ENCODE measurements at places on chromosomes 5 and 9.

- no peak for DNase-seq
These were observed 34.4 kb downstream of the ZNF366 start for GRCh38 chr5:72472666-72473422.

- no peak for DNase-seq
These were observed 24.4 kb upstream of the C5orf46 start for GRCh38 chr5:147930769-147931168.

DNA sequence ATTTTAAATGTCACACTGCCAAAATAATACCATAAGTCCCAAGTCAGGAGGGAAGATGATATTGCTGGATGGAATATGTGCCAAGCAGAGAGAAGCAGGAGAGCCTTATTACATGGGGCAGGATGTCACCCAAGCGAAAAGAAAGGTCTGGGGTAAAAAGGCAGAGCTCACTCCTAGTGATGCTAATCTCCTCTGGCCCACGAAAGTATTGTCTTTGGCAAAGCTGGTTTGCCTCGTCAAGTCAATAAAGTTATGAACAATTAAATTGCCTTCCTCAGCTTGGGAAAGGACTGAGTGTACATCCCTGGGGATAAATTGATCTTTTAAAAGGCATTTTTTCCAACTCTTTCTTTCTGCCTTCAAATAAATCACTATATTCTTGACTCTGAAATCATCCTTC, 220.6 kb downstream of the DMAC1 start:
- no peak for DNase-seq

DNA sequence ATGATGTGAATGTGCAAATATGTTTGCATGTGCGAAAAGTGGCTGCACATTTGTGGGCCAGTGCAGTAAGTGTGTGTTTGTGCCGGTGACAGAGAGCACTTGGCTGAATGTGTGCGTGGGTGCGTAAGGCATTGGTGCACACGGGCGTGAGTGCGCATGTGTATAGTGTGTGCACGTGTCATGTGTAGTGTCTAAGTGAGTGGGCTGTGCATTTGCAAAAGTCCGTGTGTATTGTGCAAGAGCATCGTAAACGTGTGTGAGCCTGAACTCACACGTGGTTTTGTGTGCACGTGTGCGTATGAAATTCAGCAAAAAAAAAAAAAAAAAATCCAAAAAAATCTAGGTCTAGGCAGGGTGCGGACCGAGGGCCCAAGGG, 6.5 kb upstream of the EBF1 start:
- no peak for DNase-seq

DNA sequence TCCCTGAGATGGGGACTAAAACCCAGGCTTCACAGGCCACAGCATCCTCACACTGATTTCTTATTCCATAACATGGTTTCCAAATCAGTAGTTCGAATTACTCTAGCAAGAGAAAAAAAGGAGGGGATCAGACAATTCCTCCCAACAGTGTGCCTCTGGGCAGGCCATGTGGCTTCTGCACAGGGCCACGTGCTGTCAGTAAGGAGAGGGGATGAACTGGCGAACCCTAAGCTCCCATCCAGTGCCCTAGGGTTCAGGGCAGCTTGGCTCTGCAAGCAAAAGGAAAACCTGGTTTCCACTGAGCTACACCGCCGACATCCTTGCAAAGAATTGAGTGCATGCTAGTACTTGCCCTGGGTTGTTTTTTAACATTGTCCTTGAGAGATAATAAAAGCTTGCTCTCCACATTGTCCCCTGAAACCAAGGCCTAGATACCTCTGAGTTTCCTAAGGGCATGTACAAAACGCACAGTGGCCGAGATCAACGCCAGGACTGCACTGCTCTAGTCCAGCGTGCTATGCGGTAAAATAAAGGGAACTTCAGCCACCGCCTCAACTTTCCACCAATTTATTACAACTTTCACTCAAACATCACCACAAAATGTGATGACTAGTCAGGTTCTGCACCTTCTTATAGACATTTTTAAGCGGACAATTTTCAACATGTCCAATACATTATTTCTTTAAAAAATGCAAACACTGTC, 4.5 kb downstream of the CAMSAP1 start:
- DNase-seq = no peak

DNA sequence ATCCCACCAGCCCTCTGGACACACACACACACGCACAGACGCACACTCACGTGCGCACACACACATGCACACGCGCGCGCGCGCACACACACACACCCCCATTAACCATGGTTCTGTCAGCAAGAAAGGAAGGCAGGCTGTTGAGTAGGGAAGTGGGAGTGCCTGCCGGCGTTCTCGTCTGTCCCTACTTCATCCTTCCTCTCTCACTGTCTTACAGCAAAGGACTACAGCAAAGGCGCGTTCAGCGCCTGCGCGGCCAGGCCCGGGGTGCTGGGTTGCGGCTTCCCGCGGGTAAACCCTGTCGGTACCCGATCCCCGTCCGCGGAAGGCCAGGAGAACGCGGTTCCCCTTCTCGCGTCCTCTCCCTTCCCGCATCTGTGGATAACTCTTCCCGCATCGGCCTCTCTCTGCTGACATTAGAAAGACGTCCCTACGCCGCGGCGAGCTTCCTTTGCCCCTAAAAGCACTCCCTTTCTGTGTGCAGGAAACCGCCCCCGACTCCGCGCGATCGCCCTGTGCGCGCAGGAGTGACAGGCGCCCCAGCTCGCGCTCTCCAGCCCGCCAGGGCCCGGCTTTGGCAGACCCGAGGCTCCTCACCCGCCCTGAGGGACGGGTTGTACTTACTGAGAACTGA, 219.2 kb downstream of the AGTPBP1 start:
- no peak for DNase-seq

- no peak for DNase-seq
These were observed 39.4 kb downstream of the MED27 start for GRCh38 chr9:132040246-132040645.

GRCh38 chr5:122653087-122654017, 121.5 kb upstream of the SNX2 start:
- no peak for DNase-seq

GRCh38 chr5:81230416-81230815, 2.7 kb upstream of the CKMT2 start:
- DNase-seq = no peak

GRCh38 chr5:95285409-95285755, 488 bp upstream of the MCTP1 start:
- DNase-seq = no peak

DNA sequence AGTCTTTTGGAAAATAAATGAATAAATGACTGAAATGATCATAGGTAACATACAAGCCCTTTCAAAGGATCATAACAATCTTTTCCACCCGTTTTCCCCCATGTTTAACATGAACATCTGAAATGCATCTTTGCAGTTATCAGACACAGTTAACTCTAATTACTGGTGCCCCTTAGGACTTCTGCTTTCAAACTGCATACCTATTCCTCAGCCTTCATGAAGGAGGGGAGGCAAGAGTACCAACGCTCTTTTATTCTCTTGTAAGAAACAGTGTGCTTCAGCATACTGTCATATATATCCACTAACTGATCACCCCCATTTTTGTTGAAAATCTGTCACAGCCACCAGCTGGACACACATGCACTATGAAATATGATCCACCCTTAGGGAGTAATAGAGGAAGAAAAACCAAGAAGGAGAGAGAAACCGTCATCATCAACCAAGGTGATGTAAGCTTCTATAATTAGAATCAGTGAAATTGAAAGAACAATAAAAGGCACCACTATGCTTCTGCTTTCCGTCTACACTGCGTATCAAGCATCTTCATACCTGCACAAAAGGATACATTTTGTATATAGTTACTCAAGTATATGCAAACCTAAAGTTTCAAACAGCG, 98.7 kb downstream of the RAPGEF6 start:
- DNase-seq = peak; percentile 65

DNA sequence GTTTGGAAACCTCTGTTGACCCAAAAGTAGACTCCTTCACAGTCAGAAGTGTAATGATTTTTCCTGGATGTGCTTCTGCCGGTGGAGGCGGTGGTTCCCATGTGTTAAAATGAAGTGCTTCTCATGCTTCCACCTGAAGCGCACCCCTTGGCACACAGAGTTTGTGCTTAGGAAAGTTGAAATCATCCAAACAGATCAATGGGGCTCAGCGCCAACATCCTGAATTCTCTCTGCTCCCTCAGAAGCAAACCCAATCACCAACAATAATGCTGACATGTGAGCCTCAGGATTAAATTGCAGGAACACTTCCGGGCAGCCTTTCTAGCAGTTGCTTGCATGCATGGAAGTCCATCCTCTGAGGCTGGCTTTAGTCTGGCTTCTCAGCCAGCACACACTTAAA, 71.0 kb downstream of the MED10 start:
- no peak for DNase-seq

DNA sequence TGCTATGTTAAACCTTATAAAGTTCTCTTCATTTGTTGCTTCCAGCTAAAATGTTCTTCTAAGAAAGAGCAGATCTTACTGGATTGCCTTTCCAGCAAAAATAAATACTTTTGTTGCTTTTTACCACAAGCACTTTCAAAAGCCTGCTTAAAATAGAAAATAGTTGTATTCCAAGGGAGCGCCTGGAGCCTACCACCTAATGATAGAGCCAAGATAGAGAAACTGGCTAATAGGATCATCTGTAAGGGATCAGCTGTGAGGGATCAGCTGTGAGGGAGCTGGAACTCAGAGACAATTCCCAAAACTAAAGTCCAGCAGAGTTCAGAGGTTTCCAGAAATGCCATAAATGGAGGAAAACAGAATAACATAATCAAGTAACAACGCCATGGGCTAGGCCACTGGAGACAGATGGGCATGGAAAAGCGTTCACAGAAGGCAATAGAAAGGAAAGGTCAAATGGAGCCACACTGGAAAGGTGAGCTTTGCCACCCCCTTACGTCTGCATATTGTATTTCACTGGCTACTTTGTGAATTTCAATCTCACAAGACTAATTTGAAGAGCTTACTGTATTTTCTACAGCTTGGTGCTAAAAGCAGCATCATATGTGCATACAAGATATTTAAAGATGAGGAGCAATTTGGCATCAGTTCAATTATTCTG, 140.6 kb upstream of the TLE4 start:
- no peak for DNase-seq

- DNase-seq = no peak
These were observed 32.1 kb downstream of the MTMR12 start for GRCh38 chr5:32280656-32281081.

DNA sequence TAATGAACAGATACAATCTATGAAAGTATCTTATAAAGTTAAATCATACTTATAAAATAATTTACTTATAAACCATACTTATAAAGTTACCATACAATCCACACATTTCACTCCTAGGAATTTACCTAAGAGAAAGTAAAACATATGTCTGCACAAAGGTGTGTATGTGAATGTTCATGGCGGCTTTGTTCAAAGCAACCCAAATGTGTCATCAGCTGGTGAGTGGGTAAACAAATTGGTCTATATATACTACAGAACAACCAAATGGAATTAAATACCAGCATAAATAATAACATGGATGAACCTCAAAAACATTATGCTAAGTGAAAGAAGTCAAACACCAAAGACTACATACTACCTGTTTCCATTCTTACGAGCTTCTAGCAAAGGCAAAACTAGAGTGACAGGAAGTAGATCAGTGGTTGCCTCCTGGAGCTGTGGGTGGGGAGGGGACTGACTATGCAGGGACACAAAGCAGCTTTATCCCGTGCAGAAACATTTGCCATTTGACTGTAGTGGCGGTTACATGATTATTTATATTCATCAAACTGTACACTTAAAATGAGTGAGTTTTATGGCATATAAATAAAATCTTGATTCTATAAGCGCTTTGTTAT, 10.6 kb downstream of the TRAF1 start:
- DNase-seq = no peak

DNA sequence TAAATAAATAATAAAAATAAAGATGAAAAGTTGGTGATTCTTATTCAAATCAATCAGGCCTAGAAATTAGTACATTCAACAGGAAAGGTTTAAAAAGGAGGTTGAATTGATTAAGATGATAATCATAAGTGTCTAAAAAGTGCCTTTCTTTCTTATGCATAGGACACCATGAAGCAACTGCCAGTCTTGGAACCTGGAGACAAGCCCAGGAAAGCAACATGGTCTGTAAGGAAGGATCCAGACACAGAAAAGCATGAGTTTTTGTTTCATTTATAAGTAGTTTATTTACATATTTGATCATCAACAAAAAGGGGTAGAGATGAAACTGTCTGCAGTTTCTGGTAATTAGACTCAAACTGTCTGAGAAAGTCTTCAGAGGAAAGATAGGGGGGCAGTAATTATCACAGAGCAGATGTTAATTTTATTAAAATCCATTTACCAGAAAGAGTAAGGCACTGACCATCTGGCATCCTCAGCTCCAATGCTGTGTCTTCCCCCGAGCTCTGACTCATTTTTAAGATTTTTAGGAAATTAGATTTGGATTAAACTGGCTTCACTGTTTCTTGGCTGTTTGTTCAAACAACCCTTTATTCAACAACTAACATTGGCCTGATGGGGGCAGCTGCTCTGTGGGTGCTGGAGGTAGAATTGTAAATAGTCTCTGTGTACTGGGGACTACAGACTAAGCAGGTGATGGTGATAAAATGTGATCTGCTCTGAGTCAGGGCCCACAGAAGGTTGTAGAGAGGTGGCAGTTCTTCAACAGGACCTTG, 2.7 kb downstream of the RABEPK start:
- DNase-seq = peak; percentile 87

DNA sequence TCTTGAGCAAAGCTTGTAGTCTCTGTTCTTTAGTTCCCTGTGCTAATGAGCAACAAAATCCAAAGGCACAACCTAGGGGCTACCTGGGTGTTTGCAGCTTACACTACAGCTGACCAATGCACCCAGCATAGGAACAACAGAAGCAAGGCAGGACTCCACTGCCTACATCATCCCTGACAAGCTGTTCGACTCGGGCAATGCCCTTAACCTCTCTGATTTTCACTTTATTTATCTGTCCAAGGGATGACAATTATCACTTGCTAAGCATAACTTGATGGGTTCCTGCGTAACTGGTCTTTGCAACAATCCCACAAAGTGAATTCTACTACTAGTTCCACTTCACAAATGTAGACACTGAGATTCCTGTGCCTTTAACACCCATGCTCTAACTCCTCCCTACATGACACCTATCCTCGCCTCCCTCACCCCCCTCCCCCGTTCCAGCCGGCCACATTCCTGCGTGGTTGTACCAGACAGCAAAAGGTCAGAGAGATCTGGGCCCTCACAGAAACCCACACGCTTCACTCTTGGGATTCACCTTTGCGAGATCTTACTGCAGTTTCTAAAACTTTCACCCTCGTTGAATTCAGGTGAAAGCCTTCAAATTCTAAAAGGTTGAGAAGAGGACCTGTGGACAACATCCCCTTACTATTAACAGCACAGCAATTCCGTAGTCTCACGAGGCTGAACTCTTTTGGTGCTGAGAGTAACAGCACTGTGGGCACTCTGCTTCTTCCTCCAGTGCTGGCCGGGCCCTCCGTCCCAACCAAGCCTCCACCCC, 995 bp downstream of the IPPK start:
- DNase-seq = no peak

GRCh38 chr9:134066913-134067851, 644 bp downstream of the BRD3 start:
- no peak for DNase-seq

- no peak for DNase-seq
These were observed 64.2 kb upstream of the PCSK5 start for GRCh38 chr9:75826314-75826713.

GRCh38 chr9:98563212-98563907, 145.4 kb downstream of the GABBR2 start:
- DNase-seq = no peak

- no peak for DNase-seq
These were observed 4.6 kb downstream of the SEPTIN8 start for GRCh38 chr5:132772291-132773070.

Data from NCI-H524 treated with DMSO at 0.1 percent for 48 hours (cell line).